Stimulated activated CD4-positive, alpha-beta T cell treated with anti-CD3 and anti-CD28 coated beads, Interleukin-2, amount 100 ng/mL, for 48 hours (primary cell): ENCODE measurements at places on chromosomes 2 and 18.

- DNase-seq, result no peak
These were observed 116.4 kb downstream of the QPCT start for GRCh38 chr2:37460896-37461229.

- no peak for DNase-seq
These were observed 180.6 kb downstream of the RDH14 start for GRCh38 chr2:18379870-18380269.

DNA sequence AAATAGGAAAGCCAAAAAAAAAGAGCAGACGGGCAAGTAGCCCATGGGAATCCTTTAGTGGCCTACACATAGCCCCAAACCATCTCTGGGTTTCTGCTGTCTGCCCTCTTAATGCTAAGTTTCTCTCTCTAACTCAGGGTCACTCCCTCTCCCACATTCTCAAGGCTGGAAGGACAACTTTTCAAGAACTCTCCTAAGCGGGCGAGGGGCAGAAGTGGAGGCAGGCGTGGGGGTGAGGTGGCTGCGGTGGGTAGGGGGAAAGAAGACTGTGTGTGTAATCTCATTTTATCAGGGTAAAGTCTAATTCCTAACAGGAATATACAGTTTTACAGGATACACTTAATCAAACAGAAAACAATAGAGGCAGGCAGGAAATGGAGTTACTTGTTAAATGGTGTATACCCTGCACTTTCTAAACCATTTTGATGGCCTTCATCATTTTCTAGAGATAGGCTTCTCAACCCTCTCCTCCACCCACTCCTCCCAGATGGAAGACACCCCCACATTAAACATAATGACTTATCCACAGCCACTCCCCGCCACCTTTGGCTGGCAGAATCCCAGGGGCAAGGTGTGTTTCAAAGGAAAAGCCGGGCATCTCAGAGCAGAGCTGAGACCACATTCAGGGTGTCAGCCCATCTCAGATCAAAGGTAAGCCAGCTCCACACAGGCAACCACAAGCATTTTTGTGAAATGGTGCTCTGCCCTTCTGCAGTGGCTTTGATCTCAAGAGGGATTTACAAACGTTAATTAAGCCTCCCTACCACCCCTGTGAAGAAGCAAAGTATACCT is 6.8 kb downstream of the SMAD7 start:
- no peak for DNase-seq

- no peak for DNase-seq
These were observed 17.8 kb downstream of the IGFBP5 start for GRCh38 chr2:216677439-216678097.

DNA sequence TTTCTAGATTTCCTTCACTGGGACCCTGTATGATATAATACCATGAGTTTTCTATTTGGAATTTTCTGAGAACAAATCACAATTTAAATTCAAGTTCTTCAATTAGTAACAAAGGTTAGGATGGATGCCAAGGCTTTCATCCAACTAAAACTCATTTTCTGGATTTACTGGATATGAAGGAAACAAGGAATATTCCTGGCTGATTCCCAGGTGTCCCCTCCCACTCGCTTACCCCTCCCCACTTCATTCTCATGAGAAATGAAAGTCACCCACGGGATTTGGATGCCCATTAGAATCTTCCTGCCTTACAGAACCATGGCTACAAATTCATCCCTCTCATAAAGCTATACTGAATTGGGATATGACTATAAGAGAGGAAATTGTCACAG is 40.0 kb downstream of the RNU4ATAC start:
- no peak for DNase-seq

DNA sequence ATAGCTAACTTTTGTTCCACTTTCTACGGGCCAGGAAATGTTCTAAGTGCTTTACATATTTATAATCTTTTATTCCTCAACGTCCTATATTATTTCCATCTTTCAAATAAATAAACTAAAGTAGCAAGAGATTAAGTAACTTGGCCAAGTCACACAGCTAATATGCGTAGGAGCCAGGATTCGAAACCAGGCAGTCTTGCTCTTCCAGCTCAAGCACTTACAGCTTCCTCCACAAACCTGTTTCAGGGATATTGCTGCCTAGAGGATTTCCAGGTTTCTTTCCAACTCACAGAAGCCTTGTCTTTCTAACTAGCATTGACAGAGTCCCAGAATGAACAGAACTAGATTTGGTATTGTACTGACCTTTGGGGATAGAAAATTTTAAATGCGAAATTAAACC is 102.5 kb downstream of the FIGN start:
- DNase-seq, result no peak
